ENCODE measurements at places on chromosomes 13 and 19.

- no peak for DNase-seq
Observed at GRCh38 chr13:42990291-42991232, 1.5 kb downstream of the EPSTI1 start.

GRCh38 chr13:46472384-46472783 is 80.6 kb upstream of the LRCH1 start:
- no peak for DNase-seq

DNA sequence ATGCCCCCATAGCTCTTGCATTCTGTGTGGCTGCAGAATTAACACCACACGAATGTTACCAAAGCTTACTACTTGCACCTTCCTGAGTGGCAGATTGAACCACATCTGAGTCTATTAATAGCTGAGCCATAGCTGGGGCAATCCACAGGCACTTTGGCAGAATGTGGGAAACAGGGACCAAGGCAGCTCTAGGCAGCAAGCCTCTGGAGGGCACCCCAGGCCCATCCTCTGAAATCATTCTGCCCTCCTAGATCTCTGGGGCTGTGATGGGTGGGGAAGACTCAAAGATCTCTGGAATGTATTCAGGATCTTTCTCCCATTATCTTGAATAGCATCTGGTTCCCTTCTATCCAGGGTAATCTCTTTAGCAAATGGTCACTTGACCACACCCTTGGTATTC is 139.3 kb downstream of the TNFRSF19 start:
- no peak for DNase-seq

- DNase-seq = peak; percentile 15
Observed at GRCh38 chr19:55712804-55713631, 25.2 kb downstream of the NLRP9 start.

DNA sequence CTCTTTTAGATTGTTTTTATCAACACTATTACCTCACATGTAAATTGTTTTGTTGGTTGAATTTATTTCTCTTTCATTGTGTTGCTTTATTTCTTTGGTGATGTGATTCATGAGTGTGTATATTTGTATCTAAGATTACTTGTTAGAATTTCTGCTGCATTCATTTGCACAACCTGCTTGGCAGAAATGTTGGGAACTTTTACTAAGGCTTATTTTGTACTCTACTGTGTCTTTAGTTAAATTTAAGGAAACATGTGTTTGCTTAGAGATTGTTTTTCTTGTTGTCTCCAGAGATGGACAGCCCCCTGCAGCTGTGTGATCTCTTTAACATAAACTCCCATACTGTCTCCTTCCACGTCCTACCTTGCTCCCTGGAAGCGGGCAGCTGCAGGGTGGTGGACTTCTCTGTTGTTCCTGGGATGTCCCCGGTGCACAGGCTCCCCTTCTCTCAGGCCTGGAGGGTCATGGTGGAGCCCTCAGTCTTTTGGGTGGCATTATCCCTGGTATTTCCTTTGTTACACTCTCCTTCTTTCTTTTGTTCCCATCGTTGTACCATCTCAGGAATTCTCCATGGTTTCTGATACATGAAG is 212.0 kb upstream of the SPRY2 start:
- DNase-seq = no peak

DNA sequence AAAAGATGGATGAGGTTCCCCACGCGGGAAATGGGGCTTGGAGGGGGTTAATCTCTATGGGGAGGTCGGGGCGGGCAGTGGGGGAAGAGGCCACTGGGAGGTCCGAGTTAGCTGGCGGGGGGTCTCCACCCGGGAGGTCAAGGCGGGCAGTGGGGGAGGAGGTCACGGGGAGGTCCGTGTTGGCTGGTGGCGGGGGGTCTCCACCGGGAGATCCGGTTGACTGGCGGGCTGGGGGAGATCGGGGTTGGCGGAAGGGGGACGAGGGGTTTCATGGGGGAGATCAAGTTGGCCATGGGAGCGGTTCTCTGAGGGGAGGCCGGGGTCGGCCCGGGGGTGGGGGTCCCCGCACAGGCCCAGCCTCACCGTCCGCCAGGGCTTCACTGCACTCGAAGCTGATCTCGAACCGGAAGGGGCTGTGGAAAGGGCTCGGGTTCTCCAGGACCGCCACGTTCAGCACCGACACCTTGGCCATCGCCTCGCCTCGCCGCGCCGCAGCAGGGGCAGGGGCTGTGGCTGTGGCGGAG is 342 bp downstream of the ASF1B start:
- DNase-seq = no peak

DNA sequence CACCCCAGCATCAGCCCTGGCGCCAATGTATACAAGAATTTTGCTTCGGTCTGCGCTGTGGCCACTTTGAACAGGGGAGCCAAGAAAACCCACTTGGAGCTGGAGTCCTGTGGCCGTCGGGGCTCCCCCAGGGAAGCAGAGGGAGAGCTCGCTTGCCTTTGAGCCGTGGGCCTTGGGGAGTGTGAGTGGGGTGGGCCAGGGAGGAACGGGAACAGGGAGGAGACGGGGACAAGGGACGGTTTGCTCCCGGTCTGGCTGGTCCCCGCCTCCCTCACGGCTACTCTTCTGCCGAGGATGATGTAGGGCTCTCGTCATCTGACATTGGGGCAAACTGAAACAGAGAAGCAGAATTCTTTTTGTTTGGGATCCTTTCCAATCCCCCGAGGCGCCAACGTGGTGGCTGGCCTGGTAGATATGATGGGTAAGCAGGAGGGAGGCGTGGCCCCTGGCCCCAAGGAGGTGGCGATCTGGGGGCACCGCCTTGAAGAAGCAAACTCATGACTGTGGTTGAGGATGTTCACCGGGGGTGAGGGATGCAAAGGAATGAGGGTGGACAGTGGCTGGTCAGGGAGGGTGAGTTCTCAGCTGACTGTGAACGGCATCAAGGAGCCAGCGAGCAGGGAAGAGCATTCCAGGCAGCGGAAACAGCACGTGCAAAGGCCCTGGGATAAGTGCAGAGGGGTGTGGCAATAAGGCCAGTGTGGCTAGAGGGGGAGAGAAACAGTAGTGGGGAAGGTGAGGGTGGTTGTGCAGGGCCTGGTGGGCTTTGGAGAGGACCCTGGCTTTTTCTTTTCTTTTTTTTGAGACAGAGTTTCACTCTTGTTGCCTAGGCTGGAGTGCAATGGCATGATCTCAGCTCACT is 10.9 kb upstream of the SPC24 start:
- no peak for DNase-seq

- DNase-seq = no peak
Observed at GRCh38 chr19:14363183-14364097, 17.8 kb upstream of the ADGRE5 start.

- no peak for DNase-seq
Observed at GRCh38 chr13:94656766-94657165, 55.1 kb downstream of the GPR180 start.

GRCh38 chr19:35903550-35904179 is 1.3 kb downstream of the HCST start:
- peak; percentile 48 for DNase-seq

DNA sequence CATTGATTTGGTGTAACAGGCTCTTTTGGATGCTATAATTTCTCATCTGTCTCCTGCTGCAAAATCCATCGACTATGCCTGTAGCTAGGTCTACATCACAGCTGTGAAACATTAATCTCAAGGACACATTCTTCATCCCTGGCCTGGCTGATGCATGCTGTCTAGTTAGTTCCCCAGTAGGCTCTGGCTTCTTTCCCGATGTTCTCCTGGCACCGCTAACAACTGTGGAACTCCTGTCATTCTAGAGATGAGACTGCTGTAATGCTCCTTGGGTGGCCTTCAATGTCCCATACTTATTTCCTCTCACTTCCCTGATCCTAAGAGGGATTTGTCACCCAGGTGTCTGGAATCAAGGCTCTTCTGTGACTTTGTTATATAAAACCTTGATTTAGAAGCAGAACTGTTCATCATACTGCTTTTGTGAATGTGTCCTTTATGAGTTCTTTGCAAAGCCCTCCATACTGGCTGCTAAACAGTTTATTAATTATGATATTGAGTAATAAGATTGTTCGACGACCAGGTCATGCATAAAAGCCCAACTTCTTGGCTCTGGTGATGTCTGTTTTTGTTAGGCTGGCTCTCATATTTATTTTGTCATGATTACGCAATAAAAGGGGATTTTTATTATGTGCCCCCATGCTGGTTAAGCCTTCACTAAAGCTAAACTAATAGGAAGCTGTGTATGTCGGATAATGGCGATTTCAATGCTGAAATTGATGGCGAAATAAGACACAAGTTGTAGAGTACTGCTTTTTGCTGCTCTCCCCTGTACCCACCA is 227.5 kb downstream of the DCT start:
- no peak for DNase-seq

GRCh38 chr13:114129649-114130062 is 2.8 kb downstream of the RASA3 start:
- DNase-seq = no peak

GRCh38 chr19:1073063-1073955 is 6.3 kb downstream of the ARHGAP45 start:
- no peak for DNase-seq

GRCh38 chr19:58558623-58559274 is 338 bp upstream of the UBE2M start:
- DNase-seq = peak; percentile 100
